ENCODE measurements at places on chromosomes 7 and 10. TPM values are rescaled to one million over a fixed set of nuclear protein-coding genes. Genes with fewer than 3 reads are reported as not detected.

DNA sequence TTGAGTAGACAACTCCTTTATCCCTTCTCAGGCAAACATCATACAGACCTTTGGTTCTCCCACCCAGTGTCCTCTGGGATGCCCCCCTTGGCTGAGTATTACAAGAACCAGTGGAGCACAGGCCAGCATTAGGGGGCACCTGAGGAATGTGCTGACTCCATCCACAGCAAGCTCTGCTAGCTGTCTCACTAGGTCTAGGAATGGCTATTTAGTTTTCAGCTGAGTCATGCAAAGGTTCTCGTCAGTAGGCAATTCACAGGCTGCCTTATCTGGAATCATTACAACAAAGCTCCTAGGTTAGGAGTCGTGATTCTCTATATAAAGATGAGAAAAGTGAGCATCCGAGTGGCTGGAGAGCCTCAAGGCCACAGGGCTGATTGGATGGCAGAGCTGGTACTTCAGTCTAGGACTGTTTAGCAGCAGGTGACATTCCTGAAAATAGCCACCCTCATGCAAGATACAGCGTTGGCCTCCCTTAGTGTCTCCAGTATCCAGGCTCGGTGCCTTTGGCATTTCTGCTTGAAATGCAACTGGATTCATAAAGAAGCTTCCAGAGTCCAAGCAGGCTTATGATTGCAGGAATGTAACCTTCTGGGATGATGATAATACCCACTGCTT lies 75.8 kb downstream of the CDCA7L start:
- DNase-seq = peak; percentile 30

GNAT3 gene
- total RNA-seq = not detected

GRCh38 chr7:117217106-117218035 lies 105.5 kb downstream of the WNT2 start:
- DNase-seq = no peak

GRCh38 chr10:2925631-2926030 lies 141.7 kb upstream of the PFKP start:
- peak; percentile 86 for DNase-seq

NACAD gene
- 0.24 TPM for total RNA-seq

GPR26 gene
- under 0.01 TPM for total RNA-seq

NXPH1 gene
- not detected for total RNA-seq

CYP2C19 gene
- 0.12 TPM for total RNA-seq

DNA sequence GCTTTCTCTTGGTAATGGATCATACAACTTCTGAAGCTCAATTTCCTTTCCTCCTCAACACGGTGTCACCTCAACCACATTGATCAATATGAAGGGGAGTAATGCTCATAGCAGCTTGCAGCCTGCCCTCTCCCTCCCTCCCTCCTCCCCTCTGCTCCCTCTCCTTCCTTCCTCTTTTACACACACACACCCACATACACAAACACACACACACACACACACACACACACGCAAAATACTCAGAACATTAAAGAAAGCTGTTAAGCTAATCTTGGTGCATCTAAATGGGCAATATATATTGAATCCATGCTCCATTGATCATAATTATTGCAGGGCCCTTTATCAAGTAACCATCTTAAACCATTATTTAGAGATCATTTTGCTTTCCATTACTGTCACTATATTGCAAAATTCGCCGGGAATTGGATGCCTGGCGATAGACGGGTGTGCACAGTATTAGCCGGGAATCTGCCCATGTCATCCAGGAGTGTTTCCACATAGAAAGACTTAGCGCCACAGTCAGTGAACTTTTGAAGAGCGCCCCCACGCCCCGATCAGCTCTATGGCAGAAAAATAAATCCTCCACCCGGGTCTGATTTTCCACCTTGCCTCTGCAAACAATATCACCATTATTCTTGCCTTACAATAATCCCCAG lies 122.0 kb downstream of the PRLHR start:
- DNase-seq = no peak

DNA sequence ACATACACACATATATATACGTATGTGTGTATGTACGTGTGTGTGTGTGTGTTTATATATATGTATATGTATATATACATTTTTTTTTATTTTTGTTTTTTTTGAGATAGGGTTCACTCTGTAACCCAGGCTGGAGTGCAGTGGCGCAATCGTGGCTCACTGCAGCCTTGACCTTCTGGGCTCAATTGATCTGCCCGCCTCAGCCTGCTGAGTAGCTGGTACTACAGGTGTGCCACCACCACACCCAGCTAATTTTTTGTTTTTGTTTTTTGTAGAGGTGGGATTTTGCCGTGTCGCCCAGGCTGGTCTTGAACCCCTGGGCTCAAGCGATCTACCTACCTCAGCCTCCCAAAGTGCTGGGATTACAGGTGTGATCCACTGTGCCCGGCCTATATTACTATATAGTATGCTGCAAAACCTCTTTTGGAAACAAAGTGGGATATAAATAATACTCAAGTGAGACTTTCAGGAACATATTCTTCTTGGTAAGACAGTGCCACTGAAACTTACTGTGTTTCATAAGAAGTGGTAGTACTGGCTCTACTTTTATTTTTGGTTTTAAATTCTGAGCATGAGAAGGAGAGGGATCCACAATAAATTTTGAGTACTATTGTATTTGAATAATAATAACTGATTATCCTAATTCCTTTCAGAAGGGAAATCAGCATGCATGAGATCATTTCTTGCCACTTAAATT lies 51.0 kb downstream of the MLLT10 start:
- no peak for DNase-seq

NUTM2B gene
- 0.24 TPM for total RNA-seq

GRCh38 chr7:18350678-18351077 lies 144.9 kb upstream of the HDAC9 start:
- DNase-seq = no peak

DNA sequence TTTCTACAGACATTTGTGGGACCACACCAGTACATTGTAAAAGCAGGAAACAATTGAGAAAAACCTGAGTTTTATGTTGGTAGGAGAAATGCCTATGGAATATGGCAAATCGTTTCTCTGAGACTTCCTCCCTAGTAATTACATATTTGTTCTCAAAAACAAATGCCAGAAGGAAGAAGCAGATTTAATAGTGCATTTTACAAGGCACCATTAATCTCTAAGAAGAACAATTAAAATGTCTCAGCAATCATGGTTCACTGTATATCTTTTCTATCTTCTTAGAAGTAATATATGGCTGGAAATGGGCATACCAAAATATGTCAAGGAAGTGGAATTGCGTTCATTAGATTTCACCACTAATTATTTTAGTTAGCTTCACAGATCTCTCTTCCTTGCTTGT lies 13.3 kb downstream of the CAV1 start:
- DNase-seq = no peak

- no peak for DNase-seq
Observed at GRCh38 chr7:37410305-37411229, 38.1 kb downstream of the ELMO1 start.

HMX3 gene
- not detected for total RNA-seq

DNA sequence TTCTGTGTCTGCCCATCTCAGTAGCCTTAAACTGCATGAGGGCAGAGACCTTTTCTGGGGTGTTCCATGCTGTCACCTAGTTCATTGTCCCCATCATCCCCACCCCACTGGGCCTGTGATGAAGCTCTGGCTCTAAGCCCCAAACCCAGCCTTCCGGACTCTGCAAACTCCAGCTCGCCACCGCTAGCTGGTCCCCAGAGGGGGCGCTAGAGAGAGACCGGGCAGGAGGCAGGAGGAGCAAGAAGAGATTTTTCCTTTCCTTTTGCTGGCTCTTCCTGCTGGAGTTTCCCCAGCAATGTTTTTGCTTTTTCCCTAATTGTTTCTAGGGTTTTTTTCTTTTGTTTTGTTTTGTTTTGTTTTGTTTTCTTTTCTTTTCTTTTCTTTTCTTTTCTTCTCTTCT lies 234.4 kb downstream of the TEX36 start:
- DNase-seq = no peak

Data from RPMI7951 (cell line).